ENCODE measurements at places on chromosomes 16 and 17.

- DNase-seq = peak; percentile 46
Observed at GRCh38 chr17:50699410-50699809, 8.3 kb downstream of the ANKRD40 start.

- DNase-seq = no peak
Observed at GRCh38 chr17:3798273-3799180, 2.5 kb downstream of the ITGAE start.

DNA sequence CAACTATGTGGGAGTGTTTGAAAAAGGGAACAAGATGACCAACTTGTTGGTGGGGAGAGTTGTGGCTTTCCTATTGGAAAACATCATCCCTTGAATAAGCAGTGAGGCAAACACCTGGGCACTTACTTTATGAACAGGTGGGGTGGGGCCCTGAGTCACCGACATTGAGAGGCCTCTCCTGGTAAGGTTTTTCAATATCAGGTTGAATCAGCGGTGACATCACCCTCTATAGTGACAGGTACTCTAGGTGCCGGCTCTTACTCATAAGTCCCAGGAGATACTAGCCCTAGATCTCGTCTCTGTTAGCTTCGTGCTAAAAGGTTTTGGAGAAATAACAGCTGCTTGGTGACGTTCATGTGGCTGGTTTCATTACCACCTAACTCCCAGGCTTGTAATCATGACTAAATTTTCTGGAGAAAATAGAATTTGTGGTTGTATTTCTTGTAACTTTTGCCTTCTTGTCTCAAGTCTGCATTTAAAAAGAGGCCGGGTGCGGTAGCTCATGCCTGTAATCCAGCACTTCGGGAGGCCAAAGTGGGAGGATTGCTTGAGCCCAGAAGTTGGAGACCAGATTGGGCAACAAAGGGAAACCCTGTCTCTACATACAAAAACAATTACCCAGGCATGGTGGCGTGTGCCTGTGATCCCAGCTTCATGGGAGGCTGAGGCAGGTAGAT, 19.3 kb downstream of the CDH1 start:
- no peak for DNase-seq

DNA sequence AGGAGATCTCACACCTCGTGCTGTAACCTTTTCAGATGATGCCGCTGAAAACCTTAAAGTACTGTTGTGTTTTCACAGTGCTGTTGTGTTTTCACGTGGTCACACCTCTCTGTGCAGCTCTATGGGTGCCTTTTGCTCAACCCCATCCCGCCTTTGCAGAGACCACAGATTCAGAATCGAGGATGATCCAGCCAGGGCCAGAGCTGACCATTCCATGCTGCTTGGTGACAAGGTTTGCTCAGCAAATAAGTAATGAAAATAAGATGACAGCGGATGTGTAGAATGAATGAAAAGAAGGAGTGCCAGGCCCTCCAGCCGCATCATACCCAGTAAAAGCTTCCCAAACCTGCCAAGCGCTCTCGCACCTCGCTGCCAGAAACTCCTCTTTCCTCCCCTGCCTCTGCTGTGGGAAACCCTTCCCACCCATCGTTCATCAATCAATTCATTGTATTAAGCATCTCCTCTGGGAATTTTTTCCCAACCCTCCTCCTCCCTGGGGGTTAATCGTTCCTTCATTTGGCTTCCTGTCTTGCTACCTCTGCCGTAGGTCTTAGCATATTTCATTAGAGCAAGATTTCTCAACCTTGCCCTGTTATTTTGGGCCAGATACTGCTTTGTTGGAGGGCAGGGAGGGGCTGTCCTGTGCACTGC, 93.4 kb upstream of the CRHR1 start:
- DNase-seq = no peak

DNA sequence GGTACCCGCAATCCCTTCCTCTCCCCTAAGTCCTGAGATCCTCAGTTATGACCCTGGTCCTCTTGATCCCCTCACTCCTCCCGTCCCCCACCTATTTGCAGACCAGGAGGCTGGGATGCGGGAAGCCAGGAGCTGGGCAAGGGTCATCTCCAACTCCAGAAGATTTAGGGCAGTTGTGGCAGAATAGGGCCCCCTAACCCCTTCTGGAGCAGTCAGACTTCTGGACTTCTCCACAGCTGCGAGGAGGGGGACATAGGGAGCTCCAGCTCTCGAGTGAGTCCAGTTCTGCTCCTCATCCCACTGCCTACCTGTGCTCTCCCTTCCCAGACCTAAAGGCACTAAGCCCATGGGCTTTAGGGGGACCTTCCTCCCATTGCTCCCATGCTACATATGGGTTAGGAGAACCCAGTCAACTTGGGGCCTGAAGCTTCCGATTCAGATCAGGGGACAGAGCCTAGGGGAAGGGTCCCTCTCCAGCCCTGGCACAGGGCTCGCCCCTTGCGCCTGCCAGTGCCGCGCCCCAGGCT, 1.3 kb downstream of the WNK4 start:
- no peak for DNase-seq

GRCh38 chr17:40022497-40022896, 7.3 kb downstream of the CSF3 start:
- DNase-seq = no peak

GRCh38 chr17:76504117-76504516, 2.9 kb upstream of the RHBDF2 start:
- DNase-seq = no peak

GRCh38 chr17:48055531-48056245, 7.5 kb downstream of the NFE2L1 start:
- peak; percentile 30 for DNase-seq

GRCh38 chr17:52156576-52157570, 1.6 kb downstream of the CA10 start:
- no peak for DNase-seq

DNA sequence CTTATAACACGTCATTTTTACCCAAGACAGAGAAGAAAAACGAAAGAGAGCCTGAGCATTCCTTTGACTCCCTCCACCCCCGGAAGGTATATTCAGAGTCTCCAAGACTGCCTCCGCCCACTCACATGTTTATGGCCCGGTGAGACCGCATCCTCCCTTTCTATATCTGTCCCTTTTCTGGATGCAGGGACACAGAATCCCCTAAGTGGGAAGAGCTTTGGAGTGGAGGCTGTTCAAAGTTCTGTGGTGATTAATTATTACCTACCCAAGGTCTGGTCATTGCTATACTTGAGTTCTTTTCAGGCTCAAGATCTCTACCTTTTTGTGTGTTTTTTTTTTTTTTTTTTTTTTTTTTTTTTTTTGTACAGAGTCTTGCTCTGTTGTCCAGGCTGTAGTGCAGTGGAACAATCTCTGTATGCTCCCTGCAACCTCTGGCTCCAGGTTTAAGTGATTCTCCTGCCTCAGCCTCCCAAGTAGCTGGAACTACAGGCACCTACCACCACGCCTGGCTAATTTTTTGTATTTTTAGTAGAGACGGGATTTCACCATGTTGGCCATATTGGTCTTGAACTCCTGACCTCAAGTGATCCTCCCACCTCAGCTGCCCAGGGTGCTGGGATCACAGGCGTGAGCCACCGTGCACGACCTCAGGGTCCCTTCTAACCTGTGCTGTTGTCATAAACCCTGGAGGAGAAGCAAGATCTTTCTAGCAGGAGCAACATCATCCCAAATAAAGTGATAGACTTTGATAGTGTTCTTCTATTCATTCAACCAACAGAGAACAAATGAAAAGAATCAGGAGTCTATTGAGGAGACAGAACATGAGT, 407.1 kb downstream of the WWOX start:
- DNase-seq = no peak

- DNase-seq = no peak
Observed at GRCh38 chr16:67278773-67279295, 498 bp upstream of the PLEKHG4 start.

GRCh38 chr16:19687279-19687678, 30.7 kb downstream of the KNOP1 start:
- DNase-seq = no peak

- DNase-seq = no peak
Observed at GRCh38 chr17:8825802-8826201, 26.6 kb upstream of the MFSD6L start.

- DNase-seq = no peak
Observed at GRCh38 chr17:81092518-81093095, 57.7 kb downstream of the BAIAP2 start.

DNA sequence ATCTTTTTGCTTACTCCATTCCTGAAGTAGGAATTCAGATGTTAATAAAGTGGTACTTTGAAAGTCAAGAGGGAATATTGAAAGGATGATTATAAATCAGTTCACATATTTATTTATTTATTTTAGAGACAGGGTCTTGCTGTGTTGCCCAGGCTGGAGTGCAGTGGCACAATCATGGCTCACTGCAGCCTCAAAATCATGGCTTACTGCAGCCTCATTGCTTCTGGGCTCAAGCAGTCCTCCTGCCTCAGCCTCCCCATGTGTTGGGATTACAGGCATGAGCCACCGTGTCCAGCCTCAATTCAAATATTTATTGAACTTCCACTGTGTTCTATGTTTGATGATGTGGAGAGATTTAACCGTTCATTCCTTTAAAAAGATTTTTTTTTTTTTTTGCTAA, 6.6 kb downstream of the NDEL1 start:
- no peak for DNase-seq

GRCh38 chr16:1786242-1787055, 3.7 kb downstream of the NUBP2 start:
- DNase-seq = no peak

GRCh38 chr17:9291912-9292560, 270.7 kb downstream of the NTN1 start:
- DNase-seq = no peak

DNA sequence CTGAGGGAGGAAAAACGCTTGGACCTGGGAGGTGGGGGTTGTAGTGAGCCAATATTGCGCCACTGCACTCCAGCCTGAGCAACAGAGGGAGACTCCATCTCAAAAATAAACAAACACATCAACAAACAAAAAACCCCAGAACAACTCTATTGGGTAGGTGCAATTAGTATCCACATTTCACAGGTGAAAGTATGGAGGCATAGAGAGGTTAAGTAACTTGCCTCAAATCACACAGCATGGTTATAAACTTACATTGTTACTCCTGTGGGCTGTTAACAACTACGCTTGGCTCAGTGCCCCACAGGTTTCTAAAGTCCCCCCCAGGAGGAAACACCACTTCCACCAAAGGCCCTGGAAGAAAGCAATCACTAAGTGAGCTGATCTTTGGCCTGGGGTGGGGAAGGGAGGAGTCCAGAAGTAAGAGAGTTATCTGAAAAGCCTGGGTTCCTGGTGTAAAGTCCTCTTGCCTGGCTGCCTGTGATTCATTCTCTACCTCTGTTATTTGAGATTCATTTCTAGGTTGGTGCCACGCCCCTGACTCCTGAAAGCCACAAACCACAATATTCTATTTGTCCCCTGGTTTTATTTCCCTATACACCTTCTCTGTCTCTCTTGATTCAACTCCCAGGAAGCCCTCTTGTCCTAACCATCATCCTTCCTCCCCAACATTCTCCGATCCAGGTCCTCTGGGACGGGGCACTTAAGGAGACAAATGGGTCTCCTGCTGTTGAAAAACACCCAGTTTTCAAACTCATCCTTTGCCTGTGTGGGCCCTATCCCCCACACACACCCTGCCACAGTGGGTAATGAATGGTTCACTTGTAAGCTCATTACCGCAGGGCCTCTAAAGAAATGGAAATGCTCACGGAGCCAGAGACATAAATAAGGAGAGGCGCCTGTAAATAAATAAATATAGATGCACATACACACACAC, 195.4 kb downstream of the XYLT1 start:
- peak; percentile 48 for DNase-seq

DNA sequence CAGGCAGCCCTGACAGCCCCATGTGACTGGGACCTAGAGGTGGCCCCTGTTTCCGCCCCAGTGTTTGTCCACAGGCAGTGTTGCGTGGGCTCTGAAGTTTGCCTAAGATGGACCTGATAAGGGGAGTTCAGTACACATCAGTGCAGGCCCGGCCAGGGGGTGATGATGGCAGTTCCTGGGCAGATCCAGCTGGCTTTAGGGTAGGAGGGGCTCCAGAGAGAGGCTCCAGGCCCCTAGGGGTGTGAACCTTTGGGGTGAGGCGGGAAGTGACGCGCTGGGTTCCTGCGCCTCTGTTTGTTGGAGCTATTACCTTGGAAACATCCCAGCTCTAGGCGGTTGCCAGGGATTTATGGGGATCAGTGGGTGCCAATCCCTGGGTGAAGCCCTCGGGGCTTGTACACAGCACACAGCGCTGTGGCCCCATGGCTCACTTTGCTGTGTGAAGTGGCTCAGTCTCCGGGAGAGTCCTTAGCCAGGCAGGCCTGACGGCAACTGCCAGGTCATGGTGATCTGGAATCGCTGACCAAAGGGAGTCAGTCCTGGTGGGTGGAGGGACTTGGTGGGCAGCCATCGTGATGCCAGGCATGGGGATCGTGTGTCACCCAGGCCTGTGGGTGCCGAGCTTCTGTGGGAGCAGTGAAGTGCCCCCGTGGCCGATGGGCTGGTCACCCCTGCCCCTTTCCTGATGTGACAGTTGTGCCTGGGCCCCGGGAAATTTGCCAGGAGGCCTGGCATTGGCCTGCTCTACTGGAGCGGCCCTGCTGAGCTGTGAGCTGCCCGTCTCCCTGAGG, 146.1 kb downstream of the SEC14L1 start:
- peak; percentile 75 for DNase-seq

DNA sequence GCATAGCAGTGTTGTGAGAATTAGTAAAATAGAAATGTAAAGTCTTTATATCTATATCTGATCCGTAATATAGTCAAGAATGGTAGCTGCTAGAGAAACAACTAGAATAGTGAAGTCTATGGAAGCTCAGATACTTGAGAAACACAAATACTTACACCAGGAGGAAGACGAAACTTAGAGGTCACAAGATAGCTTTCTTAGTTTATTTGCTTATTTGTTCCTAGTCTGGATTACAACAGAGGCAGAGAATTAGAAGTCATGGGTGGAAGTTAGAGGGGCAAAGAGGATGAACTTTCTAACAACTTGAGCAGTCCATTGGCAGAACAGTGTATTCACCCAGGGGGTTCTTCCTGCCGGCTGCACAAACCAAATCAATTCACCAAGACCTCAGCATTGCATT, 13.9 kb downstream of the GNGT2 start:
- DNase-seq = no peak

DNA sequence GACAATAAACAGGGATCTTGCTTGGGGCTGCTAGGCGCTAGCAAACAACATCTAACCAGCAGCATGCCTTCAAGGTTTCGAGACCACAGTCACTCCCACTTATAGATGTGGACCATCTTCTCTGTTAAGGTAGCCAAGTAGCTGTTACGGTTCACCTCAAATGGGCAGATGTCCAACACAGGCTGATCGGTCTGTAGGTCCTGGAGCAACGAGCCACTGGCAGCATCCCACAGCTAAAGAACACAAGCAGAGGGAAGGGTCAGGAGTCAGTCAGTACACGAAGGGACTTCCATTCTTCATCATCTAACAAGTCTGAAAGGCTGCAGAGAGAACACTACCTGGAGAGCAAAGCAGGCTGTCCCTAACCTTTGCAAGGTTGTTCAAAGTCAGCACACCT, 16.9 kb upstream of the GLG1 start:
- DNase-seq = no peak

DNA sequence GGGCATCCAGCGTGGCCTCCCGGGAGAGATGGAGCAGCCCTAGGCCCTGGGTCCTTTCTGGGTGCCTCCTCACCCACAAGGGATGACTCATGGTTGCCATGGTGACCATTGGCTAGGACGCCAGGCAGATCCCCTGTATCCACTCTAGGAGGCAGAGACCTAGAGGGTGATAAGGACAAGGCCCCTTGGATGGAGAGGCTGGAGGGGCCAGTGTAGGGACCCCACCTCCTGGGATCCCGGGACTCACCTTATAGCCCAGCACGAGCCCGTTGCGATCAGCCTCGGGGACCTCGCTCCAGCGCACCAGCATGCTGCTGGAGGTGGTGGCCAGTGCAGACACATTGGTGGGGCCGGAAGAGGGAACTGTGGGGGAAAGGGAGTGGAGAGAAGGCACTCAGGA, 82.2 kb upstream of the CDC42EP4 start:
- no peak for DNase-seq

All from astrocyte (in vitro differentiated cells and primary cell).